ENCODE measurements at places on chromosomes 13 and 19. TPM values are rescaled to one million over a fixed set of nuclear protein-coding genes. Genes with fewer than 3 reads are reported as not detected.

The ARL11 gene
- not detected for total RNA-seq

The GARIN5A gene
- 2.7 TPM for total RNA-seq

The SNRPD2 gene
- total RNA-seq, result 472 TPM

The SKA3 gene
- 5.9 TPM for total RNA-seq

The ATXN8OS gene
- total RNA-seq, result not detected
